GM20000 (cell line): ENCODE measurements at places on chromosomes 6 and 20.

GRCh38 chr6:130296854-130297253 is 69.0 kb upstream of the TMEM200A start:
- no peak for DNase-seq

DNA sequence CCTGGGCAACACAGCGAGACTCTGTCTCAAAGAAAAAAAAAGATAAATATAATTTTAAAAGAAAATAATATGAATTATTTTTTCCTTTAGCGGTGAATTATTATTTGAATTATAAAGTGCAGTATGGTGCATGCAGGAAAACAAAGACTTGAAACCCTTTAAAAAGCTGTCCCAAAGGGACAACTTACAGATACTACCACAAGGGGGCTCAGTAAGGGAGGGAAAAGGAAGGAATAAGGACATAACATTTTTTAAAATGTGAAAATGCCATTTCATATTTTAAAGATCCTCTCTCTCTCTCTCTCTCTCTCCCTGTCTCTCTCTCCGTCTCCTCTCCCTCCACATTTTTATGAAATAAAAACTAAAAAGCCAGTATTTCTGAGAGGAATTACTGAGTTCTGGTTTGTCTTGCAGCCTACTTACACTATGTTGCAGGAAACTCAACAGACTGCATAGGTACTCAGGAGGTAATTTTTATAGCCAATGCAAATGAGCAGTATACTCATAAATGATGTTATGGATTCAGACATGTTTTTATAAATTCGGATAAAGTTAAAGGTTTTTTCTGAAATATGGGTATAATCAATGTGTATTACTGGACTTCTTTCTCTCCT is 455.0 kb upstream of the GJE1 start:
- DNase-seq = no peak

- no peak for DNase-seq
Measured at GRCh38 chr6:15754035-15754705, 91.3 kb upstream of the DTNBP1 start.

GRCh38 chr6:31879143-31879542 is 346 bp upstream of the SLC44A4 start:
- DNase-seq = no peak

- DNase-seq = no peak
Measured at GRCh38 chr6:55833284-55833683, 42.1 kb downstream of the BMP5 start.

DNA sequence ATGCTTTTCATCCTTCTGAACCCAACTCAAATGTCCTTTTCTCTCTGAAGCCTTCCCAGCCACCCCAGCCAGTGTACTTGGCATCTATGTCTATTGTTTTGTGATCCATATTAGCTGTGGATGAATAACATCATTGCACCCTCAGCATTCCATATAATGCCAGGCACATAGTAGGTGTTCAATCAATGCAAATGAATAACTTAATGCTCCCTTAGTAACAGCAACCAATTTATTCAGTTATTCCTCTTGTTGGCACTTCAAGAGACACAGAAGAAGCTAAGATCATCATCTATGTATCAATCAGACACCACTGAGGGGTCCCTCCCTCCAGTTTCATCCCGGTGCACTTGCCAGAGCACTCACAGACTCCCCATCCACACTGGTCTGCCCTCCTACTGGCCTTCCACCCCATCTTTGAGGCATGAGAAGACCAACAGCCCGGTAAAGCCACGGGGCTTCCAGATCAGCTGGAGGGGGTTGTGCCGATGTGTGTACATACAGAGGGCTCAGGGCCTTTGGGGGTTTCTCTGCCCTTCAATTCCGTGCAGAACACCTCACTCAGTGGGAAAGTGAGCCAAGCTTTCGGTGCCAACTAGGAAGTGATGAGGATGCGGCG is 2.4 kb upstream of the TAF8 start:
- DNase-seq = no peak

DNA sequence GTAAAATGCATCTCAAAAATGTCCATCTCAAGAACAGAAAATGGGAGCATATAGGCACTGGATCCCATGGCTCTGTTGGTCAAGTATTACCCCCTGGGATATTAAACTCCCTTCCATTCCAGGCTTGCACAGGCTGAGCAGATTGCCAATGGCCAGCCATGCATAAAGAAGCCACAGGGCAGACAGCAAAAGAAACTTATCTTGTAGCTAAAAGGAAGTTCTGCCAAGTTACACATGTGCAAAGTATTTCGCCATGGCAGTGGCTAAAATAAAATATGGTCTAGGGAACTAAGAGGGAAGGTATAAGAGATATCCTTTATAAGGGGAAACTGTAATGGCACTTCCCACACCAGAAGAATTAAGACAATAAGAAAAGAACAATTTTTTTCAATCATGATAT is 415.6 kb upstream of the BTBD3 start:
- no peak for DNase-seq

DNA sequence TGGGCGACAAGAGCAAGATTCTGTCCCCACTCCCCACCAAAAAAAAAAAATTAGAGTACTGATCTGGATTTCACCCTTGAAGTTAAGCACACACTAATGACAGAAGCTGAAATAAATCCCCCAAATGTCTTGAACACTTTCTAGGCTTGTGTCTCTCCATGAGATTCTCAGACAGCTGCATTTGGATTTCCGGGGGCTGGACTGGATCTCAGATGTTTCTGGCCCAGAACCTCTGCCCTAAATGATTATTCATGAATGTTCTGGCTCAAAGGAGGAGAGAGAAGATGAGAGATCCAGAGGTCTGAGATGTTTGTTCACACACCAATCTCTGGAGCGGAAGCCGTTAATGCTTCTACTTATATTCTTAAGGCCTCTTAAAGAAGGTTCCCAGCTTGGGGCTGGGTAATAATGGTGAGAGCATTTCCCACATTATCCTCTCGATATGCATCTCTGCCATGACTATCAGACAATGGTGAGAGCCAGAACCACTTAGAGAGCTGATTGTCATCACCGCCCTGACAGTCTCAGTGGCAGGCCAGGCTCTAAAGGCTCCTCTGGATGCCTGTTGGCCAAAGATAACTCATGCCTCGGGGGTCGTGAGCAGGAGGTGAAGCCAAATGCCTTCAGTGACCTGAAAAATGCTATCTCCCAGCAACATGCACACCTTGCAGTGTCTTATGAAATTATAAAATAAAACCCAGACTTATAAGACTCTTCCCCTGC is 127.9 kb upstream of the AGPAT4 start:
- DNase-seq = no peak

- peak; percentile 58 for DNase-seq
Measured at GRCh38 chr20:39264506-39265172, 302.5 kb downstream of the DHX35 start.

DNA sequence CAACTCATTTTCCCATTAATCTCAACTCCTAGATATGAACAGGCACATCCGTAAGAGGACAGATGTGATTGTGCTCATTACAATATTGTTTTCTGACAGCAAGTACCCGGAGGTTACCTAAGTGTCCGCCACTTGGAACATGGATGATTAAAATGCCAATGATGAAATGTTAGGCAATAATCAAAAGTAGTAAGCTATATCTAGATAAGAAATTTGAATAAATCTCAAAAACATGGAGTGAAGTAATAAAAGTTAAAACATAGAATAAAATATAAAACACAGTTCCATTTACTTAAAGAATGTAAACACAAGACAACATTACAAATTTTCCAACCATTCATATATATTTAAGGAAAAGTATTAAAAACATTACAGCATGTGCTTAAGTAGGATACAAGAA is 59.2 kb upstream of the LY86 start:
- no peak for DNase-seq

GRCh38 chr6:39366931-39367618 is 44.6 kb upstream of the KCNK16 start:
- no peak for DNase-seq

GRCh38 chr6:43771858-43772680 is 2.1 kb downstream of the VEGFA start:
- DNase-seq = peak; percentile 83

DNA sequence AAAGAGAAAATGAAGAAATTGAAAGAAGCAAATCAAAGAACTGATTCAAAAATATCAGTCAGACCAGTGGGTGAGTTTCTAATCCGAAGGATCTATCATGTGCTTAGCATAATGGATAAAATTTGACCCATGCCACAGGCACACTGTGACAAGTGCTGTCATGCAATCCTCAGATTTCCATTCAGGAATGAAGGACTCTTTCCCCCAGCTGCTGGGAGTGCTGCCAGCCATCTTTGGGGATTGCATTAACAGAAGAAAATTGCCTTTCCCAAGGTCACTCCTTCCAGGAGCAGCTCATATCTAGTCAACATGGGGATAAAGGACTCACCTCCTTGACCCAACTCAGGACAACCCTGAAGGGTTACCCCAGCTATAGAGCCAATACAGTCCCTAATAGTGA is 316.7 kb upstream of the TBX18 start:
- no peak for DNase-seq

- no peak for DNase-seq
Measured at GRCh38 chr6:70479236-70479635, 65.9 kb downstream of the FAM135A start.

DNA sequence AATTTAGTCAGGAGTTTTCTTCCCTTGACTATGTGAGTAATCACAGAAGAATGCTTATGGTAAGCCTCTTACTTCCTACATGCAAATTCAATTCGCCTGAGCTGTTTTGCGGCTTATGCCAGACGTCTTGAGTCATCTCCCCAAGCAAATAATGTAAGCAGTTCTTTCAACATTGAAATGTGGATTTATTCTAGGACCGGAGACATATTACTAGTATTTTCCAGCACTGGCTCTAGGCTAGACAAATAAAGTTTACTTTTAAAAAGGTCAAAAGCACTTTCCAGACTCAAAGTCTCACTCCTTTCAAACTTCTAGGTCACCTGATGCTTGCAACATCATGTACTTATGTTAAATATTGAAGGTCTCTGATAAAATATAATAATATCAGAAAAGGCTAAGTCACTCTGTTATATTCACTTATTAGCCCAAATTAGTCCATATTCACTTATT is 38.1 kb upstream of the NOX3 start:
- DNase-seq = peak; percentile 49

GRCh38 chr20:57865266-57865665 is 155.5 kb upstream of the PMEPA1 start:
- no peak for DNase-seq

DNA sequence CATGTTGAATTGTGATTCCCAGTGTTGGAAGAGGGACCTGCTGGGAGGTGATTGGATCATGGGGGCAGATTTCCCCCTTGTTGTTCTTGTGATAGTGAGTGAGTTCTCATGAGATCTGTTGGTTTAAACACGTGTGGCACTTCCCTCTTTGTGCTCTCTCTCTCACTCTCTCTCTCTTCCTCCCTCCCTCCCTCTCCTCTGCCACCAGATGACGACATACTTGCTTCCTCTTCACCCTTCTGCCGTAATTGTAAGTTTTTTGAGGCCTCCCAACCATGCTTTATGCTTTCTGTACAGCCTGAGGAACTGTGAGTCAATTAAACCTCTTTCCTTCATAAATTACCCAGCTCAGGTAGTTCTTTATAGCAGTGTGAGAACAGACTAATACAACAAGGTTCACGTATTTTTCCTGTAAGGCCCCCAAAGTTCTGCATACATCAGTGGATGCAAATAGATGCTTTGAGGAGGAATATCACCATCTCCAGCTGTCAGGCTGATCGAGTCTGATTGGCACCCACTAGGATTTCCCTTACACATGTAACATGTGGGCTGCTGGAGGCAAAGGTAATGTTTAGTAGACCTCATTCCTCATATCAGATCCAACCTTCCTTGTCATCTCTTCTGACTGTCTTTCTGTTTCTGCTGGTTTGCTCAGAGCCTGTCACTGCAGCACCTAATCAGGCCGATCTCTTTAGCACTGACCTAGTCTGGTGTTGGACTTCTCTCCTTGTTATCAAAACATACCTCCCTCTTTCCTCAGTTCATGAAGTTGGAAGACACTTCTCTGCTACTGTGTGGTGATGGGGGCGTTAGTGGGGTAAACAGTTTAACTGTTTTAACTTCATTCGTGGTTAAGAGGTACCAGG is 54.3 kb upstream of the BACH2 start:
- no peak for DNase-seq

DNA sequence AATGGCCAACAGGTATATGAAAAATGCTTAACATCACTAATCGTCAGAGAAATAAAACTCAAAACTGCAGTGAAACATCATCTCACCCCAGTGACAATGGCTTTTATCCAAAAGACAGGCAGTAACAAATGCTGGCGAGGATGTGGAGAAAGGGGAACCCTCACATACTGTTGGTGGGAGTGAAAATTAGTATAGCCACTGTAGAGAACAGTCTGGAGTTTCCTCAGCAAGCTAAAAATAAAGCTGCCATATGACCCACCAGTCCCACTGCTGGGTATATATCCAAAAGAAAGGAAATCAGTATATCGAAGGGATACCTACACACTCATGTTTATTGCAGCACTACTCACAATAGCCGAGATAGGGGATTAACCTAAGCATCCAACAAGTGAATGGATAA is 23.4 kb upstream of the INSM1 start:
- no peak for DNase-seq

DNA sequence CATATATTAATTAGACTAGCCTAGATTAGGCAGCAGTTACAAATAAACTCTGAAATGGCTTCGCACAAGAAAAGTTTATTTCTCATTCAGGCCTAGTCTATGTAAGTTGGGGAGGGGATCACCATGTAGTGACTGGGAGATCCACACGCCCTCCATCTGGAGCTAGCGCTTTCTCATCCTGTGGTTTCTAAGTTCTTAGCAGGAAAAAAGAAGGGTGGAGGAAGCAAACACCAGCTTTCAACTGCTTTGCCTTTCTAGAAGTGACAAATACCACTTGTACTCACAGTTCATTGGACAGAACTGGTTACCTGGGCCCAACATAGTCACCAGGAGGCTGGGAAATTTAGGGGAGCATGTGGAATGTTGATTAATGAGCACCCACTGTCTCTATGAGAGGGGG is 46.6 kb downstream of the NDUFAF5 start:
- no peak for DNase-seq

DNA sequence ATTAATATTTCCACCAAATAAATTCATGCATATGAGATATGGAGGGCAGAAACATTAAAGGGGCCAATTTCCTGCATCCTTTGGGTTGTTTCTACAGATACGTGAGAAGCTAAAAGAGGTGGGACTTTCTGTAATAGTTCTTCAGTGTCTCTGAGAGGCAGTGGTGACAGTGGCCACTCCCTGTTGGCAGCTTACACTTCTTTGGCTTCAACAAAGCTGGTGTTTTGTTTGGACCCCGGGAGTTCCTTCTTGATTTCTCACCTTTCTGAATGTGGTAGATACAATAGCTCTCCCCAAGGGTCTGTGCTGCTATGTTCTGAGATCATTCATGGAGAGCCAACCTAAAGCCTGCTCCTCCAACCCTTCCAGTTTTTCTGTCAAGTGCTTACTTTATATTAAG is 7.8 kb downstream of the PLCB1 start:
- no peak for DNase-seq

DNA sequence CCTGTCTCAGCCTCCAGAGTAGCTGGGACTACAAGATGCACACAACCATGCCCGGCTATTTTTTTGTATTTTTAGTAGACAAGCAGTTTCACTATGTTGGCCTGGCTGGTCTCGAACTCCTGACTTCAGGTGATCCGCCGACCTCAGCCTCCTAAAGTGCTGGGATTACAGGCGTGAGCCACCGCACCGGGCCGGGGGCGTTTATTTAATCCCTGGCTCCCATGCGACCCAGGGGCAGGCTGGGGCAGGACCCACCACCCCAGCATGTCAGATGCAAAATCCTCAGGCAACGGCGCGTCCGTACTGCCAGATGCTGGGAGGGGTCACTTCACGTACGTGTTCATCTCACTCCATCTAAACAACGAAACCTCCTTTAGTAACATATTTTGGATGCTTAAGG is 518.7 kb upstream of the NOX3 start:
- no peak for DNase-seq

GRCh38 chr20:8077137-8077466 is 55.0 kb upstream of the PLCB1 start:
- DNase-seq = no peak

GRCh38 chr6:6545616-6546317 is 42.8 kb upstream of the LY86 start:
- DNase-seq = peak; percentile 54
